ENCODE measurements at places on chromosomes 6 and 20.

- DNase-seq: no peak
These were observed 15.9 kb downstream of the UNC5CL start for GRCh38 chr6:41023114-41023513.

- DNase-seq: no peak
These were observed 137.6 kb downstream of the MRPL14 start for GRCh38 chr6:43989581-43990146.

DNA sequence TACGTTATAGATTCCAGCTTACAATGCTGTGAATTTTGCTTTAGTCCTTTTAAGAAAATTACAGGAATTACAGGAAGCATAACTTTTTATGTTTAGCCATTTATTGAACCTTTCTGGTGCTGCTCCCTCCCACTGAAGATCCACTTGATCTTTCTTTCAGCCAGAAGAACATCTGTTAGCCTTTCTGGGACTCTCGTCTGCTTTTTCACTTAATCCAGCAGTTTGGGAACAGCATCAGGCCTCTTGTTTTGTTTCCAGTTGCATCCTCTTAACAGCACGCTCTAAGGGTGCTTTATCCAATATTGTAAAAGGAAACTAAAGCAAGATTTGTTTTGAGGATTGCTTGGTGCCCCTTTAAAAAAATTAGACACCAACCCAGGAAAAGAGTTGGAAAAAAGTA lies 10.3 kb upstream of the CYP24A1 start:
- no peak for DNase-seq

GRCh38 chr6:136608991-136609390 lies 58.8 kb upstream of the MAP7 start:
- no peak for DNase-seq

- DNase-seq: no peak
These were observed 443.5 kb downstream of the PREX1 start for GRCh38 chr20:48384147-48384818.

DNA sequence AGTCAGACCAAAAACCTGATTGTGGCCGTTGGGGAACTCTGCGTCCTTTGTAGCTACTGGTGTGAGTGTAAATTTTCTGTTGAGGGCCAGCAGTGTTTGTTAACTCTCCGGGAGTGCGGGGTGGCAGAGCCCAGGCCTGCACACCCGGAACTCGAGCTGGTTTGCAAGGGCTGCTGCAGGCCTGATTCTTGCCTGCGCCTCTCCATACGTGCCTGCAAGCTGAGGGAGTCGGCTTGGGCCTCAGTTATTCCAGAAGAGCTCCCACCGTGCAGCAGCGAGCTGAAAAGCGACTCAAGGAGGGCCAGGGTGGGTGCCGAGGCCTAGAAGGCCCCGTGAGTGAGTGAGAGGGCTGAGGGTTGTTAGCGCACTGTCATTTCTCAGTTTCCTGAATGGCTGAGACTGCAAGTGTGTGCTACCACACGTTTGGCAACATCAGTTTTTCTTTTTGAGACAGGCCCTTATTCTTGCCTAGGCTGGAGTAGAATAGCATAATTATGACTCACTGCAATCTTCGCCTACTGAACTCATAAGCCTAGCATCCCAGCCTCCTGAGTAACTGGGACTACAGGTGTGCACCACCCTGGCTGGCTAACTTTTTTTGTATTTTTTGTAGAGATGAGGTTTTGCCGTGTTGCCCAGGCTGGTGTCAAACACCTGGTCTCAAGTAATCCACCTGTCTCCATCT lies 33.9 kb upstream of the KIF13A start:
- no peak for DNase-seq

DNA sequence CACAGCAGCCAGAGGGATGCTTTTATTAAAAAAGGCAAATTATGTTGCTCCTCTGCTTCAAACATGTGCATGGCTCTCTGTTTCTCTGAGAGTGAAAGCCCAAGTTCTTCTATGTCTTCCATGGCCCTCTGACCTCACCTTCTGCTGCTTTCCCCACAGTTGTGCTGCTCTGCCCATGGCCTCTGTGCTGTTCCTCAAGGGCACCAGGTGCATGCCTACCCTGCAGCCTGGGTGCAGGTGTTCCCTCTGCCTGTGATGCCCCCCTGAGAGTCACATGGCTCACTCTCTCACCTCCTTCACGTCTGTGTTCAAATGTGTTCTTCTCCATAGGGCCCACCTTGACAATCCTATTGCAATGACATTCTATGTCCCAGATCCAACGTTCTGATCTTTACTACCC lies 477.0 kb upstream of the CHD6 start:
- DNase-seq: peak; percentile 65

GRCh38 chr6:81075974-81076373 lies 676.5 kb downstream of the TENT5A start:
- DNase-seq: no peak

- DNase-seq: no peak
These were observed 223.6 kb downstream of the OGFRL1 start for GRCh38 chr6:71512256-71512655.

- no peak for DNase-seq
These were observed 13.9 kb upstream of the BCLAF1 start for GRCh38 chr6:136303516-136303915.

DNA sequence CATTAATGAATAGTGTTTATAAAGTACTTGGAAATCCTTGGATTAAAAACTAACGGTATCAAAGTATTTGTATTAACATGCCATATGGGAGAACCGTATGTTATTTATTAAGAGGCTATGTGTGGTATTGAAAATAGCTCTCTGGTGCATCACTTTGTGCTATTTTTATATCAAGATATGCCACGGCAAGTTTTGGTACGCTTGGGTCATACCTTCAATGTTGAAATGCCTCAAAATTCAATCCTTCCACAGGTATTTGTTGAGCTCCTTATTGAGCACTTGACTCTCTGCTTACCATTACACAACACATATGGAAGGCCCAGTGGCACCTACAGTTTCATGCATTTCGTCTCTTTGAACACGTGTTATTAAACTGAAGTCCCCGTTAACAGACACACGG lies 647.9 kb downstream of the KIF16B start:
- no peak for DNase-seq

GRCh38 chr6:971981-972640 lies 279.2 kb upstream of the EXOC2 start:
- no peak for DNase-seq

DNA sequence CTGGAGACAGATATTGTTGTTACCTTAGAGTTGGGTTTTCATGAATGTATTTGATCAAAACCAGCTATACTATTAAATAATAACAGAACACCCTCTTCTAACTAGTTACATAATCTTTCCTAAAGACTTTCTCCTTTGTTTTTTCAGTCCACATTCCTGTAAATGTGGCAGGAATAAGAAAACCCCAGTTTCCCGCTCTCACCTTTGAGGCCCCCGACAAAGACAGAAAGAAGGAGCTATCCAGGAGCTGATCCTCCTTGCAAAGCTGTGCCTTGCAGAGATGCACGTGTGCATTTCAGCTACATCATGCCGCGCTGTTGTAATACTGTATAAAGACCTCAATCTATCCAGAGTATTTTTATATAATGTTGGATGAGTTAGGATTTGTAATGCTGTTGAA lies 102.7 kb downstream of the SLC22A3 start:
- no peak for DNase-seq

- DNase-seq: no peak
These were observed 42.7 kb downstream of the IRAK1BP1 start for GRCh38 chr6:78910010-78910409.
